ENCODE measurements at places on chromosomes 7 and 10. TPM values are rescaled to one million over a fixed set of nuclear protein-coding genes. Genes with fewer than 3 reads are reported as not detected.

SPDYE2B gene
- not detected for polyA plus RNA-seq

MARCHF5 gene
- polyA plus RNA-seq = 67.7 TPM

MNX1 gene
- polyA plus RNA-seq = not detected

COX15 gene
- polyA plus RNA-seq = 42.3 TPM

Measured in neural cell (in vitro differentiated cells).